GM23248 (cell line): ENCODE measurements at places on chromosomes 7 and 10. TPM values are rescaled to one million over a fixed set of nuclear protein-coding genes. Genes with fewer than 3 reads are reported as not detected.

DNA sequence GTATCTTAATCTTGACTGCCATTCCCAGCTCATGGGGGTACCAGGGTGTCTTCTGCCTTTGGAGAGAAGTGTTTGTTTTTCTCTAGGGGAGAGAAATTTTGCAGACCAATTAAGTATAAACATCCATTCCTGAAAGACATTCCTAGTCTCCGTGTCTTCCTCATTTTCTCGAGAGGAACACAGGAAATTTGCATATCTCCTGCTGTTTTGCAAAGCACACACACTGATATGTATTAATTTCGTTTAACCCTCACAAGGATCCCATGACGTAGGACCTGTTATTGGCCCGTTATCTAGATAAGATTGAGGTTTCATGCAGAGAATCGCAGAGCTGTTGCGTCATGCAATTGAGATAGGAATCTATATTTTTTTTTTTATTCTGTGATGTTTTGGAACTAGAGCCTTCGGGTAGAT is 944 bp downstream of the RHBDD2 start:
- no peaks in the 10 kb centered on the region for H3K27me3 ChIP-seq
- H3K4me3 ChIP-seq = peak overlapping the region; percentile 87
- H3K27ac ChIP-seq = 0 out of 2 replicates have a peak overlapping the region, but pooled peaks have one; percentile 7
- peaks cover 3% of the 10 kb centered on the region; the same call in 1 of the 2 replicates for H3K36me3 ChIP-seq

GRCh38 chr7:22301790-22302189 is 55.2 kb downstream of the RAPGEF5 start:
- 0 out of 2 replicates have a peak, but pooled peaks cover 3% of the 10 kb centered on the region for H3K4me1 ChIP-seq
- H3K36me3 ChIP-seq = no peaks in the 10 kb centered on the region
- H3K27me3 ChIP-seq = no peaks in the 10 kb centered on the region
- no peak overlapping the region for H3K4me3 ChIP-seq
- no peak for DNase-seq
- H3K27ac ChIP-seq = no peak overlapping the region

DNA sequence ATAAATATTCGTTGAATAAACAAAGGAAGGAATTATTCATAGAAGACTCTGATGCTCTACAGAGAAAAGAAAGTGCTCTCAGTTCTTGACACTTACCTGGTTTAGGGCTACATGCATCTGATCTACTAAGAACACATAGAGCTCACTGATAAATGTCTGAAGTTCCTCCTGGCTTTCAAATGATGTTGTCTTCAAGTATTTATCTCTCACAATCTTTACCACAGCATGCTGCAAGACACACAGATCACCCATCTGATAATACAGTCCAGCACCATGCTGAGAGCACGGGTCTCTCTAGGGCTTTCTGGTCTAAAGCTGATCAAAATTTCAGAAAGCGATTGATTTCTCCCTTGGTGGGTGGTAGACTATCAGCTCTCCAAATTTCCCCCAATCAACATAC is 44.5 kb upstream of the MRPS16 start:
- H3K36me3 ChIP-seq = no peaks in the 10 kb centered on the region
- no peak for DNase-seq
- H3K4me1 ChIP-seq = no peaks in the 10 kb centered on the region
- H3K27me3 ChIP-seq = peaks cover 3% of the 10 kb centered on the region; the same call in 1 of the 2 replicates
- H3K4me3 ChIP-seq = no peak overlapping the region

DNA sequence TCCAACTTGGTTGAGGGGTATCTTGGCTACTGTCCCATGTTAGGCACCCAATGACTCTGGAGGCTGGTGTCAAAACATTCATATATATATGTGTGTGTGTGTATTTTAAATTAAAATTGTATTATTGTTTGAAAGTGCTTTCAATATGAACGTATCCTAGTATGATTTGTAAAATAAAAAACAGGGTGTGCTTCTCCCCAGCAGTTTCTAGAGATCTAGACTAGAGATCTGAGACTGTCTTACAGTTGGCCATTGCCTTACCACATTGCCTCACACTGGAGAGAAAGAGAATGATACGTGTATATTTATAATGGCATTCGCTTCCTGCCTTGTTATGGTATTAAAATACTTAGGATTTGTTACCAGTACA is 1.2 kb downstream of the BAG3 start:
- H3K27ac ChIP-seq = peak overlapping the region; percentile 95
- H3K36me3 ChIP-seq = no peaks in the 10 kb centered on the region
- H3K4me3 ChIP-seq = peak overlapping the region; percentile 93
- DNase-seq = peak; percentile 86
- H3K4me1 ChIP-seq = peaks cover 38% of the 10 kb centered on the region
- no peaks in the 10 kb centered on the region for H3K27me3 ChIP-seq

GRCh38 chr10:50388181-50388580 is 136.9 kb upstream of the ASAH2 start:
- H3K36me3 ChIP-seq = no peaks in the 10 kb centered on the region
- no peaks in the 10 kb centered on the region for H3K27me3 ChIP-seq
- H3K4me1 ChIP-seq = peaks cover 9% of the 10 kb centered on the region; the same call in 1 of the 2 replicates
- no peak overlapping the region for H3K27ac ChIP-seq

DNA sequence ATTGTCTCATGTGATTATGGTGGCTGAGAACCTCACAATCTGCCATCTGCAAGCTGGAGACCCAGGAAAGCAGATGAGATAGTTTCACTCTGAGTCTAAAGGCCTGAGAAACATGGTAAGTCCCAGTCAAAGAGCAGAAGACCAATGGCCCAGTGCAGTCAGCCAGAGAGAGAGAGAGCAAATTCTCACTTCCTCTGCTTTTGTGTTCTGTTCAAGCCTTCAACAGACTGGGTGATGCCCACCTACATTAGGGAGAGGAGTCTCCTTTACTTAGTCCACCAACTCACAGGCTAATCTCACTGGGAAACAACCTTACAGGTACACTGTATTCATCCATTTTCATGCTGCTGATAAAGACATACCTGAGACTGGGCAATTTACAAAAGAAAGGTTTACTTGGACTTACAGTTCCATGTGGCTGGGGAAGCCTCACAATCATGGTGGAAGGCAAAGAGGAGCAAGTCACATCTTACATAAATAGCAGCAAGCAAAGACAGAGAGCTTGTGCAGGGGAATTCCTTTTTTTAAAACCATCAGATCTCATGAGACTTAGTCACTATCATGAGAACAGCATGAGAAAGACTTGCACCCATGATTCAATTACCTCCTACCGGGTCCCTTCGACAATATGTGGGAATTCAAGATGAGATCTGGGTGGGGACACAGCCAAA is 4.7 kb upstream of the FRMPD2 start:
- no peak overlapping the region for H3K27ac ChIP-seq
- DNase-seq = no peak
- H3K4me3 ChIP-seq = no peak overlapping the region

The SEC61G gene
- 551 and 1,194 TPM in 2 replicates for total RNA-seq
